ENCODE measurements at places on chromosomes 5 and 9.

DNA sequence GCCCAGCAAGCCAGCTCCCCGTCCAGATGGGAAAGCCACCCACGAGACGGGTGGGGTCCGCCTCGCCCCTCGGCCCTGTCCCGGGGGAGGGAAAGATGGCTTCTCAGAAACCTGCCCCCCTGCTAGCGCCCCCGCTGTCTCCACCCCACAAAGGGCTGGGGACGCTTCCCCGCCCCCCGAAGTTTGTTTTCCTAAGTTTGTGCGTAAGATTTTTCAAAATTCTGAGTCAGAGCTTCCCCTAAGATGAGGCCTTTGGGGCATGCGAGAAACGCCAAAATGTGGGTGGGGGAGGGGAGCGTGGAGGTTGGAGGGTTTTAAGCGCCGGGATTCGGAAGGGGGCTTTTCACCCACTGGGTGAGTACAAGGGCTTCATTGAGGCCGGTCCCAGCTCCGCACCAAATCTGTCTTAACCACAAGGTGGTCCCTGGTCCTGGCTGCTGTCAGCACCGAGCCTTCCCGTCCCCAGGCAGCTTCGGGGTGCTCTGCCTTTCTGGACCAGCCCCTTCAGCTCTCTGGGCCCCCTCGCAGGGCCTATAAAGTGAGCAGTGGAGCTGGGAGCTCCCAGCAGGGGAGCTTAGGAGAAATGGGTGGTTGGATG is 32.3 kb downstream of the PRRX2 start:
- no peak for DNase-seq

GRCh38 chr9:114518120-114518519 is 12.8 kb upstream of the WHRN start:
- DNase-seq, result no peak

GRCh38 chr5:65989158-65989557 is 62.8 kb downstream of the ERBIN start:
- DNase-seq, result no peak

DNA sequence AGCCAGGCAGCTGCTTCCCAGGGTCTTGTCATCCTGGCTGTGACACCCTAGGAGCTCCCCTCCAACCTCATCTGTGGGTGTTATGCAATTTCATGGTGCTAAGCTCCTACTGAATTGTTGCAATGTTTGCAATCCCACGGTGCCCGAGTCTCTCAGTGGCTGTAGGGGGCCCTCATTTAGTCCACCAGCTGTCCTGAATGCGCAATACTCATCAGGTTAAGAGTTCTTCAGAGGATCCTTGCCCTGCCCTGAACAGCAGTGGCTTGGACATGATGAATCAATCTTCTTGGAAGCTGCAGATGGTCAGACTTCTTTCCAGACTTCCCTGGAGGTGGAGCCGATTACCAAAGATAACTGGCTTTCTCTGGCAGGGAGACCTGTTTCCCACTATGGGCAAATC is 584.1 kb downstream of the CCDC171 start:
- DNase-seq, result no peak

- peak; percentile 87 for DNase-seq
Observed at GRCh38 chr5:81856948-81857928, 106.3 kb upstream of the SSBP2 start.

DNA sequence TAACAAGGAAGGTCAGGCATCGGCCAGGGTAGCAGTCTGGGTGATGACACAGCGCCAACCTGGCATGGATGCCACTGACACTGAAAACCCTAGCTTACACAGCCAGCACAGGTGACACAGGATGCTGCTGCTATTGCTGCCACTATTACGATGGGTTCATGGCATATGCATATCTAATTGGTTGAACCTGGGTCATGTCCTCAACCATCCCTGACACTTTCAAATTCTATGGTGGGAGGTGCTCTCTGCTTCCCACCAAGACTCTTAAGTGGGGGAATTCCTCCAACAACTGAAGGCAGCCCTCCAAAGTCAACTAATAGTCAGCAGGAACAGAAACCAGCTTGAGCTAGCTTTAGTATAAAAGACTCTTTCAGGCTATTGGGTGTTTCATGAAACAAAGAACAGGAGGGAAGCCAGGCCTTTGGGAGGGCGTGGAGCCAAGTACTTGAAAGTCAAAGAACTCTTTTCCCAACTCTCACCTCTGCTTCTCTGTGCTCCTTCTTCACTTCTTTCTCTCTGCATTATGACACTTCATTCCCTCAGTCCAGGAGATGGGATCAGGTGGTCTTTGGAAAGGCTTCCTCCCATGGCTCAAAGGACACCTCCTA is 21.3 kb downstream of the PTTG1 start:
- DNase-seq, result no peak

- no peak for DNase-seq
Observed at GRCh38 chr9:36463467-36463866, 63.4 kb upstream of the RNF38 start.

DNA sequence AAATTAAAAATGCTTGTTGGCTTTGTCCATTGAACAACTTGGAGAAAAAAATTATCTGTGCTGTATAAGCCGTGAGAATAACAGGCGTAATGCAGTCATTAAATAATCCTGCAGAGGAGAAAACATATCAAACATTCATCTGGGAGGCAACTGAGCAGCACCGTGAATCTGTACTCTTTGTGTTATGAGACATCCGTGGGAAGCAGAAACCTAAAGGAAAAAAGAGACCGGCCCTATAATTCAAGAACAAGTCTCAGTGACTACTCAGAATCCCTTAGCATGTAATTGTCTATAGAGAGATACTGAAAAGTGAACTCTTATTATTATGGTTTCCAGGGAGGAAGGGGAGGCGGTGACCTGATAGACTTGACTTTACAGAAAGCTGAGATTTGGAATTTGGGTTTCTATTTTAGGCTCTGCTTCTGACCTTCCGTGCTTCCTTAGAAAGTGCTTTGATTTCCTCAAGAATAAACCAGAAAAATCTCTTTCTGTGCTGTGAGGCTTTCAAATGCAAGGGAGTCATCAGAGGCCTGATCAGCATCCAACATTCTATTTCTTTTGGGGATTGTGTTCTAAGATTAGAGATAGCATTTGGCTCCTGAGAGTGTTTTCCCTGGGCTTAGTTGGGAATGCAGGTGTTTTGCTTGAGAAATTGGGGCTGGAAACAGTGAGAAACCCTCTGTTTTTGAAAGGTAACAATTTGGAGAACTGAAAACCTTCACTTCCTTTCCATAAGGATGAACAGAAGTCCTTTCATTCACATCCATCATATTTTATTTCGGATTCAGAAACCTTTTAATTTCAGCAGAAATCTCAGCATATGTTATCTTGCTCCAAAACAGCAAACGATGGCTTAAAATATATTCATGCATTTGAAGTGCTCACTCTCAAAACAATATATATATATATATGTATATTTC is 296.7 kb downstream of the CSNK1G3 start:
- DNase-seq, result no peak

DNA sequence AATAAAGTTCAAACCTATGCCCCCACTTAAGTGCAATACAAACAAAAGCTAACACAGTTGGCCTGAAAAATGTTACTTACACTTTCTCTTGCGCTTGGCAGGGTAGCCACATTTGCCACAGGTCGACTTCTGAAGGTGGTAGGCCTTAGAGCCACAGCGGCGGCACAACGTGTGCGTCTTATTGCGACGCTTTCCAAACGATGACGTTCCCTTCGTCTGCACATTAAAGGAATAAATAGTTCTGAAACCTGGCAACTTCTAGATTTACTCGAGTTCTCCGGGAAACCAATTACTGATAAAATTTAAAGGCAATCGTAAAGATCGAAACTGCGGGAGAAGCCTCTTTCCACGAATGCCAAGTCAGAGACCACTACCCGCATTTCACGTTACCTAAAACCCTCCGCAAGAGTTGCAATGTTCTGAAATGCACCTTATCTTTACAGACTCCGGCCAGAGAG is 602 bp downstream of the RPL37 start:
- DNase-seq, result no peak

DNA sequence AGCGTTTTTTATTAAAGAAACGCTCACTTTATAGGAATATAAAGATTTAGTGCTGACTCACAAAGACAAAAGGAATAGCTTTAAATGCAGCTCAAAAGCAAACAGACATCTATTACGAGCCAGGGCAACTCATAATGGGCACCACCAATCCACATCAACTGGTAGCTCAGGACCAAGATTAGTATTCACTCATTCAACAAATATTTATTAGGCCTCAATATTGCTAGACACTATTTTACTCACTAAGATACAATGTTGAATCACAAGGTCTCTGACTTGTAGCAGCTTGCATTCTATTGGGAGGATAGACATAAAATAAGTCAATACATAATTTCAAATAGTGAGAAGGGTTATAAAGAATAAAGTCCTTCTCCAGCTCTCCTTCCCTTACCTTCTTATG is 8.0 kb upstream of the MAN2A1 start:
- DNase-seq, result no peak

- no peak for DNase-seq
Observed at GRCh38 chr5:316210-317085, 5.1 kb upstream of the AHRR start.

Data from NCI-H1092 (cell line).